ENCODE measurements at places on chromosomes 12 and 14.

- DNase-seq: no peak
Observed at GRCh38 chr12:75959060-75959459, 72.5 kb downstream of the PHLDA1 start.

DNA sequence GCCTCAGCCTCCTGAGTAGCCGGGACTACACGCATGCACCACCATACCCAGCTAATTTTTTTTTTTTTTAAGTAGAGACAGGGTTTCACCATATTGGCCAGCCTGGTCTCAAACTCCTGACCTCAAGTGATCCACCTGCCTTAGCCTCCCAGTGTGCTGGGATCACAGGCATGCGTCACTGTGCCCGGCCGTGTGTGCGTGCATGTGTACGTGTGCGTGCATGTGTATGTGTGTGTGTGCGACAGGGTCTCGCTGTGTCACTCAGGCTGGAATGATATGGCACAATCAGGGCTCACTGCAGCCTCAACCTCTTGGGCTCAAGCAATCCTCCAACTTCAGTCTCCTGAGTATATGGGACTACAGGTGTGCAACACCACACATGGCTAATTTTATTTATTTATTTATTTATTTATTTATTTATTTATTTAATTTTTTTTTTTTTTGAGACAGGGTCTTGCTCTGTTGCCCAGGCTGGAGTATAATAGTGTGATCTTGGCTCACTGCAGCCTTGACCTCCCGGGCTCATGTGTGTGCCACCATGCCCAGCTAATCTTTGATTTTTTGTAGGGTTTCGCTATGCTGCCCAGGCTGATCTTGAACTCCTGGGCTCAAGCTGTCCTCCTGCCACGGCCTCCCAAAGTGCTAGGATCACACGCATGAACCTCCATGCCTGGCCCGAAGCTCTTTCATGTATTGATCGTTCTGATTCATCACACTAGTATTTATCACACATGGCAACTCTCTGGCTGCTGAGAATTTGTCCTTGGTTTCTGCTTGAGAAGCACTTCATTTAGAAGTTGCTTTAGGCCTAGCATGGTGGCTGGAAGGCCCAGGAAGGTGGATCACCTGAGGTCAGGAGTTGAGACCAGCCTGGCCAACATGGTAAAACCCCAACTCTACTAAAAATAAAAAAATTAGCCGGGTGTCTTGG is 35.9 kb upstream of the CLIP1 start:
- peak; percentile 45 for DNase-seq

DNA sequence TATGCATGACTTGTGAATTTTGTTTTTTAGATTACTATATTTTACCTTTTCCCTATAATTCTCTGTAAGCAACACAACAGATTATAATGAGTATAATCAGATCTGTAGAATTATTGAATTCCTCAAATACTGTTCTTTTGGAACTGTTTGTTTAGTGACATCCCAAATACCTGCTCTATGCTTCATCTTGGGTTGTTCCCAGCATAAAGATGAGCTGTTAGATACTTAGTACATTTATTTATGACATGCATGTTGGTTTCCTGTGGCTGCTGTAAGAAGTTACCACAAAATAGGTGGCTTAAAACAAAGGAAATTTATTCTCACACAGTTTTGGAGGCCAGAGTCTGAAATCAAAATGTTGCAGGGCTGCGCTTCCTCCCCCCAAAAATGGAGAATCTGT is 78.4 kb downstream of the PTPRR start:
- no peak for DNase-seq

GRCh38 chr12:68749443-68749842 is 3.5 kb downstream of the SLC35E3 start:
- DNase-seq: no peak

- no peak for DNase-seq
Observed at GRCh38 chr12:32126720-32127119, 20.1 kb downstream of the BICD1 start.

GRCh38 chr12:81332054-81332453 is 254.2 kb downstream of the ACSS3 start:
- DNase-seq: no peak

DNA sequence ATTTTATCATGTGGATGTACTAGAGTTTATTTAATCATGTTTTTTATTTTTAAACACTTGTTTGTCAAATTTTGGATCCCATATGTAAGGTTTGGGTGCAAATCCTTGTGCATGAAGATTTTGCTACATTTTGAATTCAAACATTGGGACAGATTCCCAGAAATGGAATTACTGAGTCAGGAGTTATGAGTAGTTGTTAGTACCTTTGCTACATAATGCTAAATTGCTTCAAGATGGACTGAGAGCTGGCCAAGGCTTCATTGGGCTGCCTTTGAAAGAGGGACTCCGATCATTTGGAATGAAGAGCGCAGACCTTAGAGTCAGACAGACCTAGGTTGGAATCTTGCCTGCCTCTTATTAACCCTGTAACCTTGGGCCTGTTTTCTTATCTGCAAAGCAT is 154.9 kb upstream of the PWP1 start:
- no peak for DNase-seq

DNA sequence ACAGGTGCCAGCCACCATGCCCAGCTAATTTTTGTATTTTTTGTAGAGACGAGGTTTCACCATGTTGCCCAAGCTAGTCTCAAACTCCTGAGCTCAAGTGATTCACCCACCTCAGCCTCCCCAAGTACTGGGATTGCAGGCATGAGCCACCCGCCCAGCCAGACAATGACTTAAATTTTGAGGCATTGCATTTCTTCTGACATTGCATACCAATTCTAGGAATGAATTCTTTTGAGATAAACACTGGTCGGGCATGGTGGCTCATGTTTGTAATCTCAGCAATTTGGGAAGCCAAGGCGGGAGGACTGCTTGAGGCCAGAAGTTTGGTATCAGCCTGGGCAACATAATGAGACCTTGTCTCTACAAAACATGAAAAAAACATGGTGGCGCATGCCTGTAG is 2.5 kb upstream of the CELA1 start:
- DNase-seq: no peak

- DNase-seq: no peak
Observed at GRCh38 chr12:94962670-94963069, 40.8 kb downstream of the NDUFA12 start.
